Sciatic nerve (tissue), 2 donors: ENCODE measurements at places on chromosomes 6 and 20.
A peak's percentile ranks its signal among the peaks of the same experiment; 100 is the strongest.

GRCh38 chr6:132919045-132919860 is 104.9 kb downstream of the RPS12 start:
- peak; percentile 87 for DNase-seq

DNA sequence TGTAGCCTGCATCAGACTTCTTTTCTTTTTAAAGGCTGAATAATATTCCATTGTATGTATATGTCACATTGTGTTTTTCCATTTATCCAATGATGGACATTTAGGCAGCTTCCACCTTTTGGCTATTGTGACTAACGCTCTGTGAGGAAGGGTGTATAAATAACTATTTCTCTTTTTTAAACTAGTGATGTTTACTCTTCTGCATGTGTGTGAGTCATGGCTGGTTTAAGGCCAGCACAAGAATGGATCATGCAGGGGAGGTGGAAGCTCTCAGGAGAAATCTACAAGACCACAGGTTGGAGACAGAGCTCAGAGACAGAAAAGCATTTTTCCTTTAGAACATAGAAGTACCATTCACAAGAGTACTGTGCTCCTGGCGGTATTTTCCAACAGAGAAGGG is 307.2 kb downstream of the SOX4 start:
- DNase-seq = no peak

DNA sequence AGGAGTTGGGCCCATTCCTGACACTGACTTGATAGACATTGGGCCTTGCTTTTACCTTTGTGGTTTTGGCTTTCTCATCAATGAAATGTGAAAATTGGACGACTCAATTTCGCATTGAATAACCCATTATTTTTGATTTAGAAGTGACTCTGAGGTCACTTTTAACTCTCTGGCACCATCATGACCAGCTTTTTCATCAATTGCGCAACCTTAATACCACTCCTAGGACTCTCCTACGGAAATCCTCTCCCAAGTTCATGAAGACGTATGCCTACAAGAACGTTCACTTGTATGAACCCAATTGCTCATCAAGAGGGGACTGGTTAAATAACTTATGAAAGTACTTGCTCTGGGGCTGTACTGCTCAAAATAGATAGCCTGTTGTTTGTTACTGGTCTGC is 86.7 kb upstream of the CHD6 start:
- DNase-seq = no peak

- no peak for DNase-seq
Observed at GRCh38 chr20:63119963-63120807, 95.7 kb downstream of the YTHDF1 start.

DNA sequence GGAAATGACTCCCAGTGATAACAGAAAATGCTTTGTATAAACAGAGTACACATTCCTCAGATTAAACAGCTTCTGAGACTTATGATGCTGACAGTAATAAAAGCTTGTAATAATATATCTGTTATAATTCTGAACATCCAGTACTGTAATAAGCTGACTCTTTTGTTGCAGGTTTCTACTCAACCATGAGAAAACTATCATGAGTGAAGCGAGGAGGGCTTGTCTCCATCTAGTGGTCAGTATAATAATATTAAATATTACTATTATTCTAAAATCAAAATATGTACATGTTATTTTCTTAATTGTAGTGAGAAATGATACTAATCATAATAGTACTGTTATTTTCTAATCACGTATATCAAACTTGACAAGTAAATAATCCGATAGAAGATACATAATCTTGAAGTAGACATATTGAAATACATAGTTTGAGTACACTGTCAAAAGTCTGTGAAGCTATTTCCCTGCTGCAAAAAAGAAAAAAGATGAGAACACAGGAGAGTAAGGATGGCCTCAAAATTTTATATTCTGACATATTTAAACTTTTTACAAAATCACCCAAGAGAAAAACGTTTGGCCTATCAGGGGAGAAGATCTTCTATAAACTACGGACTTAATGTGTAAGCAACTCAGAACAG is 183.1 kb downstream of the MOXD1 start:
- DNase-seq = no peak

DNA sequence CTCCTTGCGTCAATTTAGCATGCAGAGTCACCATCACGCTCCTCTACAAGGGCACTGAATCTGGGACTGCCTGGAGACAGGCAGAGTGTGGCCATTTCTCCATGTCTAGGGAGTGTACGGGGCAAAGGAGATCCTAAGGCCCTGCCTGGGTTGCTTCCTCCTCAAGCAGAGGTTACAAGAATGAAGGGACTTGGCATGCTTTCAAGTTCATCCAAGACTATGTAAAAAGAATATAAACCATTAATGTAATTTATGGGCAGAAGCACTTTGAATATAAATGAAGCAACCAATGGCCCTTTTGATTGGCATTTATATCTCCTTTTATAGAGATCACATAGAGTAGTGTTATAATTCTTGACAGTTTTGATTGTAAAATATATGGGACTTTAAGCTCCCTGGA is 137.5 kb downstream of the BTBD3 start:
- no peak for DNase-seq

DNA sequence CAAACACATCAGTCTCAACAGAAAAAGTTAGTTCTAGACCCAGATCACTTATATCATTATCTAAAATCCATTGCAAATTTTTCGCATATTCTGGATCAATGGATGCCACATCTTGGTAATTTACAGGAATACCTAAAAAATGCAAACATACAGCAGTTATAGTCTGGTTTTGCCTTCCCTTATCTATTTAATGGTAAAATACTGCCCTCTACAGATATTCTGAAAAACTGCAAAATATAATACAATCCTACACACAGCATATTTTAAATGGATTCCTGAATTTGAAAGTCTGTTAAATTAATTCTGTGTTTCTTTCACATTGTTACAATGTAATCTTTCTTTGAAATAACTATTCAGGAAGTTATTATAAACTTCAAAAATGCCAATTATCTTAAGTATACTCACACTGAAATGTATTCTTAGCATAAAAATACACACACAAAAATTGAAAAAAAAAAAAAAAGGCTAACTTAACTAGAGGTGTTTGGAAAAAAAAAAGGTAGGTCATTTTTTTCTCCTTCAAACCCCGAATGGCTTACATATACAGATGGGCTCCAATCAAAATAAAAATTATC is 88.4 kb downstream of the HACE1 start:
- DNase-seq = no peak

DNA sequence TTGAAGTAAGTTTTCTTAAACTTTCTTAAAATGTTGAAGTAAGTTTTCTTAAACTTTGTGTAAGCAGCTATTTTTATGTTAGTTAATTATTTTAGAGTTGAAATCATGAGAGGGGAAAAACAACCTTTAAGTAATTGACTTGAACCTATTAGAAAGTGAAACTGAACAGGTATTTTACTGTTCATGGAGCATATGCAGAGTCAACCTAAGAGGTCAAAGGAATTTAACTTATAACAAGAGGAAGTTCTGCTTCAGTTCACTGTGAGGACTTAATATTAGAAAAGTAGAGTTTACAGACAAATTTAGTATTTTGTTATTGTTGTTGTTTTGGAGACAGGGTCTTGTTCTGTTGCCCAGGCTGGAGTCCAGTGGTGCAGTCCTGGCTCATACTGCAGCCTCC is 38.0 kb downstream of the CDYL start:
- DNase-seq = no peak

GRCh38 chr6:47157653-47158219 is 115.6 kb upstream of the ADGRF1 start:
- no peak for DNase-seq

GRCh38 chr6:156852147-156852857 is 75.1 kb downstream of the ARID1B start:
- no peak for DNase-seq

DNA sequence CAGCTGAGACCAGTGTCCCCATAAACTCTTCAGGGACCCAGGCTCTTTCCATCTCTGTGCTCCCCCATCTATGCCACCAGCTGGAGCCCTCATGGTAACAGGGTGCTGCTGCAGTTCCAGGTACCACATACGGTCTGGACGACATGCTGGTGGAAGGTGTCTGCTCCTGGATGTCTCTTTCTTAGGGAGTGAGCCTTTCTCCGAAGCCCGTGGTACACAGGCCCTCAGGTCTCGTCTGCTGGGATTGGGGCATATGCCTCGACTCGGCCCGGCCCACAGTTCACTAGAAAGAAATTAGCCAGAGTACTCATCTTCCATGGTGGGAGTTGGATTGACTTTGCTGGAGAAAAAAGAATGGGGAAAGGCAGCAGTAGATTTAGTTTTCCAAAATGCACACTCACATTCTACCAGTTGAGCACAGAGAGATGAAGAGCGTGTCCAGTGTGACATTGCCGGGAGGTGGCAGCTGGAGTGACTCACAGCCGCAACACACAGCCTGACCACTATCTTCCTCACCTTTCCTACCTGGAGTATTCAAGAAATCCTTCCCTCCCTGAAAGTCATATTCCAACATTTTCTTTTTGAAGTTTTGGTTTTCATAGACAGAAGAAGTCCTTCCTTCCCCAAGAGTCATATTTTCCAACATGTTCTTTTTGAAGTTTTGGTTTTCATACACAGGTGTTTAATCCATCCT is 18.6 kb upstream of the SPO11 start:
- DNase-seq = no peak

- DNase-seq = no peak
Observed at GRCh38 chr20:45300961-45301360, 5.7 kb upstream of the RBPJL start.

GRCh38 chr6:125747589-125748405 is 1.6 kb upstream of the HEY2 start:
- DNase-seq = peak; percentile 67

- DNase-seq = peak; percentile 15
Observed at GRCh38 chr20:44089987-44090674, 96.9 kb downstream of the JPH2 start.

- no peak for DNase-seq
Observed at GRCh38 chr20:46604551-46605133, 46.6 kb downstream of the SLC13A3 start.

DNA sequence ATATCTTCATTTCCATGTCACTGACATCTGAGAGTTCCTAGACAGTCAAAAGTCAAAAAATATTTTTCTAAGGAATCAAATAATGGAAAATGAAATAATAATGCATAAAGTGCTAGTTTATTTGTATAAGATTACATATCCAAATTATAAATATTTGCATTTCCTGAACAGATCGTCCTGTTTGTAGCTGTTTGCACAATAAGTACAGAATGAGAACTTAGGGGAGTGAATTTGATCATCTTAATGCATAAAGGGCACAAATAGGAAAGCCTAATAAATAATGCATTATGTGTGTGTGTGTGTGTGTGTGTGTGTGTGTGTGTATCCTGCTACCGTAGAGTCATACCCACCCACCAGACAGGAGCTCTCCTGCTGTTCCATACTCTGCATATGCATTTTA is 521.0 kb upstream of the EPHA7 start:
- DNase-seq = no peak

- no peak for DNase-seq
Observed at GRCh38 chr20:16451001-16451400, 122.2 kb downstream of the KIF16B start.

- no peak for DNase-seq
Observed at GRCh38 chr20:43926287-43927050, 11.8 kb downstream of the TOX2 start.

GRCh38 chr6:149317644-149318571 is at the start of gene TAB2:
TAB2 (plus strand) TSS chr6:149317712; CDS start chr6:149369998, 52,286 bp downstream.
- peak; percentile 74 for DNase-seq

- no peak for DNase-seq
Observed at GRCh38 chr20:2403291-2404052, 22.8 kb downstream of the TGM6 start.

DNA sequence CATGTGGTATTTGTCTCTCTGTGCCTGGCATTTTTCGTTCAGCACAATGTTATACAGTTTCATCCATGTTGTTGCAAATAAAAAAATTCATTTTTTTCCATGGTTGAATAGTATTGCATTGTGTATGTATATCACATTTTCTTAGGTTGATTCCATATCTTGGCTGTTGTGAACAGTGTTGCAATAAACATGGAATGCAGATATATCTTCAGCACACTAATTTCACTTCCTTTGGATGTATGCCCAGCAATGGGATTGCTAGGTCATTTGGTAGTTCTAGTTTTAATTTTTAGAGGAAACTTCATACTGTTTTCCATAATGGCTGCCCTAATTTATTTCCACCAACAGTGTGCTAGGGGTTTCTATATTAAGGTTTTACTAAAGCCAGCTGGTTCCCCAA is 52.6 kb downstream of the GFRAL start:
- no peak for DNase-seq

DNA sequence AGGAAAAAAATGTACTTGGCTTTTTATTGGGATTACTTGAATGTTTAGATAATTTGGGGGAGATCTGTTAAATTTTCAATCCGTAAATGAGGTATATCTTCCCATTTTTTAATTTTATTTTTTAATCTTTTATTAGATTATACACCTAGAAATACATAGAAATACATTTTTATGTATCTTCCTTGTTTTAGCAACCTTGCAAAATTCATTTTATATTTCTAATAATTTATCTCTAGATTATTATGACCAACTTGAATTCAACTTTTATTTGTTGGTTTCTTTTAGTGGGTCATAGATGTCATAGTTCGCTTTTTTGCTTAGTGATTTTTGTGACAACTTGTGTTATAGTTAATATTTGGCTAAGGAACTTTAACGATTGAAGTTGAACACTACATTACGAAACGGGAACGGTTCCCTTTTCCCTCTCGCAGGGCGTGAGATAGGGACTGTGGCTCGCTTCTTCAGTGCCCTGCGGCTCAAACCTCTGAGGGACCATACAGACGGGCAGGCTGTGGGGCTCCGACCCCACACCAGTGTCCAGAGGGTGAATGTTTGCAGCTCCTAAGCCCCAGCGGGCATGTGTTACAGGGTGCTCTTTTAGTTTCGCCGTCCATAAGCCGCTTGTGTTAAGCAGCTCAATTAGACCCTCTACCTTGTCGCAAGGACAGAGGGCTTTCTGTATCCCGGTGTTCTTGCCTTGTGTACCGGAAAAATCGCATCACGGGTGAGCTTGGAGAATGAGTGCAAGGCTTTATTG is 53.8 kb downstream of the PRND start:
- no peak for DNase-seq

GRCh38 chr6:110799655-110800054 is 15.6 kb downstream of the CDK19 start:
- no peak for DNase-seq

DNA sequence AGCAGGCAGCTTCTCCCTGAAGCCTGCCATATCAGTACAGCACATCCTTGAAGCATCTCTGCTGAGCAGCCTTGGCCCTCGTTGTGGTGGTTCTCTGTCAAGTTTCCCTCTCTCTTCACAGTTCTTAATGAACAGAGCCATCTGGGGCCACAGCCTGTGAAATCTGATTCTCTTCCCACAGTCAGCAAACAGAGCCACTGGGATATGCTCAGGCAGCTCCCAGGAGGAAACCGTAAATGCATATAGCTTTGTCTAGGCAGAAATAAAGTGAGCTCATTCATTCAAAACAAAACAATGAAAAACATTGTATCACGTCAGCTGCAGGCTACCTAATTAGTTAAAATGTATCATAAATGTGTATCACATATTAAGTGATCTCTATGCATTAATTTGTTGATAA is 80.3 kb downstream of the TBC1D7 start:
- DNase-seq = no peak

DNA sequence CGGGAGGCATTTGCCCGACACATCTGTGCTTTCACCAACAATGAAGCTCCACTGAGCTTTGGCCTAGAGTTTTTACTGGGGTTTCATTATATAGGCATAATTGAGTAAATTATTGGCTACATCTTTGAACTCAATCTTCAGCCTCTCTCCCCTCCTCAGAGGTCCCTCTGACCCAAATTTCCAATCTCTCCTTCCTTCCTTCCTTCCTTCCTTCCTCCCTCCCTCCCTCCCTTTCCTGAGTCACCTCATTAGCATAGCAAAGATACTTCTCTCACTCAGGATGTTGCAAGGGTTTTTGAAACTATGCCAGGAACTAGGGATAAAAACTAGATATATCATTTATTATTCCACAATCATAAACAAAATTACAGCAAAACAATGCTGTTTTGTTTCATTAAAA is 238.2 kb upstream of the PRND start:
- no peak for DNase-seq
